ENCODE measurements at places on chromosomes 1 and 21. TPM values are rescaled to one million over a fixed set of nuclear protein-coding genes. Genes with fewer than 3 reads are reported as not detected.

DNA sequence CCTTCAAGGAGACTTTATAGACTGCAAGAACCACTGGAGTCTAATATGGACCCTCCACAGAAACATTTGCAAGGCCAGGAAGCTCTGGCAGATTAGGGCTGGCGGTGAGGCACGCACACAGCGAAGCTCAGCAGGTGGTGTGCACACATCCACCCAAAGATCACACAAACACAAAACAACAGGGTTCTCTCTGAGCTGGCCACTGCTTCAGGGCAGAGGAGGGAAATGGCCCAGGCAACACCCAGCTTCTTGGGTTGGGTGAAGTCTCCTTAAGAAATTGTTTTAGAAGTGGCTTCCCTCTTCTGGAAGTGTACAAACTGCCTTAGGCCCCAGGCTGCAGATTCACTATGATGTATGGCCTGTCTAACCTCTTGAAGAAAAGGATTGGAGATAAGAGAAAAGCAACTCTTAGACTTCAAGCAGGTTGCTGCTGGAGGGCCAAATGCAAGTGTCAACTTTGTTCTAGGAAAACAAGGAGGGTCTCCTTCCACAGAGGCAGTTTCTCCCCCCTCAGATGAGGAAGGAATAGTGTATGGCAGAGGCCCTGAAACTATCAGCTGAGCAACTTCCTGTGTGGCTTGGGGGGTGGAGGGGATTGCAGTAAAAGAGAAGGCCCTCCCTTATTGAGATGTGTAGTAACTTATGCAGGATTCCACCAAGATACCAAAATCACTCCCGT is 2.0 kb downstream of the RCSD1 start:
- peak; percentile 62 for DNase-seq

DNA sequence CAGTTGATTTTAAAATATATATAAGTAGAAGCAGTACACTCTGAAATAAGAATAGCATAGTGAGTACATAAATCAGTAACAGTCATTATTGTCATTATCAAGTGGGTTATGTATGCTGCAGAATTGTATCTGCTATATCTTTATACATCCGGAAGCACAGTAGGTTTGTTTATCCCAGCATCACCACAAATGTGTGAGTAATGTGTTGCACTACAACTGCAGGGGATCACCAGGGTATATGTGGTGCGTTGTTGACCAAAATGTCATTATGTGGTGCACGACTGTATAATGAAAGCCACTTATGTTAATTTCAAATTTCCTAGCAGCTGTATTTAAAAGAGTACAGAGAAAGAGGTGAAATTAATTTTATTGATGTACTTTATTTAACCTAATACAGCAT is 87.7 kb upstream of the GADD45A start:
- no peak for DNase-seq

- no peak for DNase-seq
Measured at GRCh38 chr1:43747736-43748135, 40.4 kb downstream of the ST3GAL3 start.

DNA sequence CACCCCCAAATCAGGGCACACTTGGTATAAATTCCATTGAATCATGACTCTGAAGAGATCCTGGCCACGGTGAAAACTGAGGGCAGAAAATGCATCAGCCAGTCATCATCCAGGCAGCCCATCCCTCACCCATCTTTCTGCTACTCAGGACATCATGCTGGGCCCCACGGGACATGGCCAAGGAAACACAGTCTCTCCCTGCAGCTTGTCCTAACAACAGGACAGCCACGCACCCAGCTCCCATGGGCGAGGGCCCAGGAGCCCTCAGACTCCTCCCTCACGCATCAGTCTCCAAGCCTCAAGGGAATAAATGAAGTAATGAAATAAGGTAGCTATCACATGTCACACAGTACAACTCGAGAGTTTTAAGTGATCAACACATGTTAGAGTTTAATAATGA is 37.8 kb downstream of the ELK4 start:
- DNase-seq: no peak

GRCh38 chr1:53949023-53949990 is 3.2 kb downstream of the LRRC42 start:
- DNase-seq: peak; percentile 56

- DNase-seq: no peak
Measured at GRCh38 chr1:92968138-92969032, 7.1 kb upstream of the DIPK1A start.

DNA sequence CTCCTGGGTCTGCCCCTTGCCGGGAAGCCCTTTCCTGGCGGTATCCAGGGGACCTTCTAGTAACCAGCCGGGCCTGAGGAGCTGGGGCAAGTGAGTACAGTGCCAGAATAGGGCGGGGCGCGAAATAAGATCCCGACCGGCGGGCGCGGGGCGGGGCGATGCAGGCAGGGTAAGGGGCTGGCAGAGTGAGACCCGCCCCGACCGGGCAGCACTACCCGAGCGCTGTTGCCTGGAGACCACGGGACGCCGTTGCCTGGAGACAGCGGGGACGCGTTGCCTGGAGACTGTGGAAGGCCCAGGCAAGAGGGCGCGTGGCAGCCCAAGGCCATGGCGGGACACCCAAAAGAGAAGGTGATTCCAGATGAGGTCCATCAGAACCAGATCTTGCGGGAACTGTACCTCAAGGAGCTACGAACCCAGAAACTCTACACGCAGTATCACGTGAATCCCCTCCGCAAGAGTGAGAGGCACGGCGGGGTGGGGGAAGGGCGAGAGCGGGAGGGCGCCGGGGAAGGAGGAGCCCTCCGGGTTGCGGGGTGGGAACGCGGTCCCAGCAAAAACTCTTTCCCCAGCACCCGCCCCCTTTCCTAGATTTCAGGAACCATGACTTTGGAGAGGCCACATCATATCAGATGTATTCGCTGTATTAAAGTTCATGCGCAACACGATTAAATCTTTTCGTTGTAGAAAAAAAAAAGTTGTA is 24.3 kb downstream of the EBNA1BP2 start:
- peak; percentile 61 for DNase-seq

GRCh38 chr21:31448496-31448895 is 104.4 kb upstream of the TIAM1 start:
- DNase-seq: no peak

GRCh38 chr1:2227346-2228156 is 568 bp upstream of the SKI start:
- DNase-seq: peak; percentile 95

DNA sequence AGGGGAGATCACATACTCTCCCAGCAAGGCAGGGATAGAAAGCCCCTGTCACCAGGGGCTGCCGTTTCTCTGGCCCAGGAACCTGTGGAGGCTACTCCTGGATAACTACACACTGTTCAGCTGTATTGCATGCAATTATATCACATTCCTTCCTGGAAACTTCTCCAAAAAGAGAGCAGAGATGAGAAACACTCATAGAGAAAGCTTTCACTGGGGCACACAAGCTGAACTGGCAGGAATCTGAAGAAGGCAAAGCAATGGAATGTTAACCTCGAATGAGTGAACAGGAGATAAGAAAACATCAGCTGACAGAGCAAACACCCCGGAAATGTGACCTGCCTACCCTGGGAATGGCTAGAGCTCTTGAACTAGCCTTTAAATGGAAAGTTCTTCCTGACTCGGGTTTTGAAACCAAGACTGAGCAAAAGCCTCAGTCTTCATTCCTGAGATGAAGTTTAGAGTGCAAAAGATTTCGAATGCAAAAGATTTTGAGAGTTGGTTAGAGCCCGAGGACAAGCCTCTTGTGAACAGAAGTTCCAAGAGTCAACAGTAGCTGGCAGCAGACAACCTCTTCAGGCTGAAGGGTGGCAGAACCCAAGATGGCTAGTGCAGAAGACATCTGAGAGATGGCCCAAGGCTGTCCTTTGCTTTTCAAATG is 32.3 kb downstream of the CCN1 start:
- no peak for DNase-seq

- no peak for DNase-seq
Measured at GRCh38 chr1:216176970-216177369, 246.3 kb downstream of the USH2A start.

GRCh38 chr1:1299686-1300351 is 7.9 kb downstream of the ACAP3 start:
- DNase-seq: peak; percentile 56

DNA sequence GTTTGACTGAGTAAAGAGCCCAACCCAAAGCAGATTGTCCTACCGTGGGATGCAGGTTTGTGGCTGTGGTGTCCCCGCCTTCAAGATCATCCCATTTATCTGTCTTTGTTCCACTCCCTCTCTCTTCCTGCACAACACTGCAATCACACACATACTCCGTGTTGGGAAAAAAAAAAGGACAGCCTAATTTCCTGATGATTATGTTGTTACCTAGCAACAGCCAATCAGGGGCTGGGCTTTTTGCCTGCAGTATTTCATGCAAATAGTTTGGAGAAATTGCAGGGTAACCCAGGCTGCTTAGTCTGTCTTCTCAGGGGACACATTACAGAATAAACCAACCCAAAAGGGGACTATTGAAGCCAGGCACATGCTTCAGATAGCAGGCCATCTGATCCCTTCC is 38.3 kb downstream of the PHC2 start:
- no peak for DNase-seq

GRCh38 chr1:234607109-234608024 is 2.6 kb downstream of the IRF2BP2 start:
- peak; percentile 41 for DNase-seq

GRCh38 chr1:222877854-222878253 is 63.0 kb downstream of the DISP1 start:
- DNase-seq: no peak

GRCh38 chr1:215665215-215665614 is 98.1 kb downstream of the KCTD3 start:
- peak; percentile 15 for DNase-seq

DNA sequence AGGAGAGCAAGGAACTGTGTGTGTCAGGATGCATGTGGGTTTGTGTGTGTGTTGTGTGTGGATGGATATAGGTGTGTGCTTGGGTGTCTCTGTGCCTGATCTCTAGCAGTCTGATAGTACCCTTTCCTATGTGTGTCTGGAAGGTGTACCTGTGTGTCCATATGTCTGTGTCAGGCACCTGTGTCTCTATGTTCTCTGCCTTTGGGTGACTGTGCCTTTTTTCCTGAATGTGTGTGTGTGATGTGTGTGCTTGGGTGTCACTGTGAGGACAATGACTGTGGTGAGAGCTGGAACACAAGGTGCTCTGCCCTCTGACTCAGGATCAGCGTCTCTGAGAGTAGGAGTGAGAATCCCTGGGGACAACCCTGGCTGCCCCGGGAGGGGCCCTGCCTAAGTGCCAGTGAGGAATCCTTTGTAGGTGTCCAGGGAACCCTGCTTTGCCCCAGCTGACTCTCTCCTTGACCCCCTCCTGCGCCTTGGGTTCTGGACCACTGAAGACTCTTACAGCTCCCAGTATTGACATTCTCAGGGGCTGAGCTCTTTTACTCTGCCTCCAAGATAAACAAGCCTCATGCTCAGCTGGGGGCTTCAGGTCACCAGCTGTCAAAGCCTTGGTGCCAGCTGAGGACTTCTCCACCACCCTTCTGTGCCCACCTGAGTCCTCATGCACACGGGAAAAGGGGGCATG is 735 bp upstream of the EFNA3 start:
- no peak for DNase-seq

DNA sequence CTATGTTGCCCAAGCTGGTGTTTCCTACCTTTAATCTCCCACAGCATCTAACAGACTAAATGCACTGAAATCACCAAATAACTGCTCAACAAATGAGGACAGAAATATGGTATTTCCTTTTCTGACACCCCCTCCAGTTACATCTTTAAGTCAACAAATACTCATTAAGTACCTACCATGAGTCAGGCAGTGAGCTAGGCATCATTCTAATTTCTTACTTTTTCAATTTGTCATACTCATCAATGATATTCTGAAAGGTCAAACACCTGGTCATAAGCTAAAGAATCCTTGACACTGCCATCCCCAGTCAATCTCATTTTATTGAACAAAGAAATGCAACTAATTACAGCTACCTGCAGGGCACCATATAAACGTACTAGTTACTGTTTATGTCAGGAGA is 36.6 kb downstream of the LUZP1 start:
- no peak for DNase-seq

- no peak for DNase-seq
Measured at GRCh38 chr1:15957221-15958095, 18.4 kb downstream of the ZBTB17 start.

DNA sequence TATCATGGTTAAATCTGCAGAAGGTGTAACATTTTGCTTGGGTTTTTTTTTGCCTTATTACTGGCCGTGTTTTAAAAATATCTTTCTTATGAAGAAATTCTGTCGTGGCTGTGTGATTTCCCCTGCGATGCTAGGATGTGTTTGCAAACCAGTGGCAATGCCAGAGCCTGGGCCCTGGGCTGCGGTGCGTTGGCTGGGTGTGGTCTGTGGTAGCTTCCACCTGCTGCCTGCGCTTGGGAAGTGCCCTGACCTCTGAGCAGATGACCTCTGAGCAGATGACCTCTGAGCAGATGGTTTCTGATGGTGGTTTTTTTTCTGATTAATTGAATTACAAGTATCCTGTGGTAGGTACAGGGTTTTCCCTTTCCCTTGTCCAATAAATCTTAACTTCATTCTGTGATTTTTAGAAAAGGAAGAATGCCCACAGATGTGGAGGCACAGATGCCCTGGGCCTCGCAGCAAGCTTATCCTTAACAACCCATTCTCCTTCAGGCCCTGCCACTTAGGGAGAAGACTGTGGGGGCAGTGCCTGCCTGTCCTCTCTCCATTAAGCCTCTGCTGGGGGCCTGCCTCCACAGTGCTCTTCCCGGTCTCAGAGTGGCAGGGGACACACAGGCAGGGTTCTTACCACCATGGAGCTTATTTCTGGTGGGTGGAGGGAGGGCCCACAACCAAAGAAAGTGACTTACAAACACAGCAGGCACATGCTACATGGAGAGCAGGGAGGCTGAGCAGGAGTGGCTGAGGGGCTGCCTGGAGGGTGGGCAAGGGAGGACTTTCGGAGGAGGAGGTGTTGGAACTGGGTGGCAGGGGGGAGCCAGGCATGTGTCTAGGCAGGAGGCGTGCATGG is 81.7 kb downstream of the PCBP3 start:
- no peak for DNase-seq

- DNase-seq: no peak
Measured at GRCh38 chr1:211566431-211567025, 12.4 kb downstream of the SLC30A1 start.

- no peak for DNase-seq
Measured at GRCh38 chr21:46664316-46664995, 29.0 kb downstream of the PRMT2 start.

- DNase-seq: no peak
Measured at GRCh38 chr1:192657760-192658159, 21.8 kb downstream of the RGS13 start.

- DNase-seq: peak; percentile 42
Measured at GRCh38 chr1:21651214-21652042, 17.7 kb downstream of the RAP1GAP start.

FNDC10 gene
- 2.8 TPM for total RNA-seq

SFN gene
- 0.59 TPM for total RNA-seq

CYYR1 gene
- not detected for total RNA-seq

LINGO4 gene
- total RNA-seq: not detected

CNKSR1 gene
- 1.4 TPM for total RNA-seq

S100A2 gene
- 0.50 TPM for total RNA-seq

ZNF697 gene
- total RNA-seq: 0.20 TPM

COL11A1 gene
- not detected for total RNA-seq

S100A7 gene
- not detected for total RNA-seq

EPHB2 gene
- total RNA-seq: not detected

UCK2 gene
- total RNA-seq: 72.2 TPM

RBM15 gene
- total RNA-seq: 72.5 TPM

MPL gene
- total RNA-seq: not detected

TSPAN1 gene
- not detected for total RNA-seq

Data from activated CD8-positive, alpha-beta T cell treated with anti-CD3 and anti-CD28 coated beads for 36 hours (primary cell).